ENCODE measurements at places on chromosomes 7 and 10.

- DNase-seq, result no peak
Observed at GRCh38 chr7:105857009-105857952, 19.1 kb downstream of the ATXN7L1 start.

DNA sequence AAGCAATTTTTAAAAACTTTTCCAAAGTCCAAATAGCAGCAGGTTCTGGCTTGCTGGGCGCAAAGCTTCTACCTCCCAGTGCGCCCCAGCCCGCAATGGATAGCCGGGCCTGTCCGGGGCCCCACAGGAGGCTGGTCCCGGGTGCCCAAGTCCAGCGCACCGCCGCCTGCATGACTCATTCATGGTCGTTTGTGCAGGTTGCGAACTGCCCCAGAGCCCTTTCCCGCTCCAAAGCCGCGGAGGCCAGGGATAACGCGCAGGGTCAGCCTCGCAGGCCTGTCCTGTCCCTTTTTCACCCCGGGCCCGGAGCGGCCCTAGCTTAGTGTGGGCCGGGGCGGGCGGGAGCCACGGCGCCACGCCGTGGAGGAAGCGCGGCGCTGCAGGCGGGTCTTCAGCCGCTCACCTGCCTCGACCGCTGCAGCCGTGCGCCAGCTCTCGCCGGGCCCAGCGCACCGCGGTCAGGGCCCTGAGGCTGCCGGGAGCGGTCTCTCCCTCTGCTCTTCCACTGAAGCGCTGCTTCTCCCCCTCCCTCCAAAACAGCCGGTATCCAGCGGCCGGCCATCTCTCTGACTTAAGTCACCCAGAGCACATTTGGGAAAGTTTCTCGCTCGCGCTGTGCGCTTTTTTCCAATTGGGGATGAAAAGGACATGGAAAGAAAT is 1.7 kb upstream of the EGR2 start:
- peak; percentile 58 for DNase-seq

GRCh38 chr10:22672319-22673090 is 41.9 kb downstream of the PIP4K2A start:
- no peak for DNase-seq

DNA sequence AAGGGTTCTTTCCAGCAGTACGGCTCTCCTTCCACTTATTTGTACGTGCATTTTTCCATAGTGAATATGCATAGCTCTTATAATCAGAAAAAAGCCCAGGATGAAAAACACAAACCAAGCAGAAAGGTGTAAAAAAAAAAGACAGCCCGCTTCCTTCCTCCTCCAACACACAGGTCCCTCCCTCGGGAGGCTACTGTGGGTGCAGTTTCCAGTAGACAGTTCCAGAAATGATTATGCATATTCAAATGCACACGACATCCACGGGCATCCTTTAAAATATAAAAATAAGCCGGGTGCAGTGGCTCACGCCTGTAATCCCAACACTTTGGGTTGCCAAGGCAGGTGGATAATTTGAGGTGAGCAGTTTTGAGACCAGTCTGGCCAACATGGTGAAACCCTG is 59.9 kb downstream of the TNRC18 start:
- no peak for DNase-seq

DNA sequence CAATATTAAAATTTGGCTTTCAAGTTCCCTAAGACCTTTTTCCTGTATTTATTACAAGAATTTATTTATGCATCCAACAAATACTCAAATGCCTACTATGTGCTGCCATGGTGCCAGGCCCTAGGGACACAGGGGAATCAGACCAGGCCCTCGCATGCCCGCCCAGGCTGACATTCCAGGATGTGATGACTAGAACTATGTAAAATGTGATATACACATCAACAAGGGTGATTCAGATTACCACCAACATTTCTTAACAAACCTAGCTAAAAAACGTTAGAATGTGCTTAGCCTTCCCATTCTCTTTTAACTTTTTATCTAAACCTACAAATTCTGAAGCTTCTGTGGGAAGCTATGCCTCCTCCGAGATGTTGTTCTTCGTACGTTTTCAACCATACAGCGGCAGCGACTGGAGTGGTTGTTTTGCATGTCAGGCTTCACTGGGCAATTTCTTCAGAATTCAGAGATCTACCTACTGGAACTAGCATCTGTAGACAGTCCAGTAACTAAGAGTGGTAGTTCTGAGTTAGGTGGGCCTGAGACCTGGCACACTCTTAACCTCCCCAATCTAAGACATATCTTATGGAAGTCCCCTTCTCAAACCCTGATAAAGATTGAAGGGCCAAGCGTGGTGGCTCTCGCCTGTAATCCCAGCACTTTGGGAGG is 22.1 kb downstream of the GNA12 start:
- no peak for DNase-seq

- no peak for DNase-seq
Observed at GRCh38 chr10:96124230-96125141, 5.6 kb upstream of the ZNF518A start.

GRCh38 chr7:117068511-117069145 is 115.3 kb downstream of the ST7 start:
- DNase-seq, result peak; percentile 9

- DNase-seq, result no peak
Observed at GRCh38 chr10:26870766-26871165, 10.0 kb upstream of the ABI1 start.

GRCh38 chr7:92799446-92800211 is 36.7 kb downstream of the CDK6 start:
- no peak for DNase-seq

- no peak for DNase-seq
Observed at GRCh38 chr10:30373596-30374327, 24.7 kb upstream of the MTPAP start.

DNA sequence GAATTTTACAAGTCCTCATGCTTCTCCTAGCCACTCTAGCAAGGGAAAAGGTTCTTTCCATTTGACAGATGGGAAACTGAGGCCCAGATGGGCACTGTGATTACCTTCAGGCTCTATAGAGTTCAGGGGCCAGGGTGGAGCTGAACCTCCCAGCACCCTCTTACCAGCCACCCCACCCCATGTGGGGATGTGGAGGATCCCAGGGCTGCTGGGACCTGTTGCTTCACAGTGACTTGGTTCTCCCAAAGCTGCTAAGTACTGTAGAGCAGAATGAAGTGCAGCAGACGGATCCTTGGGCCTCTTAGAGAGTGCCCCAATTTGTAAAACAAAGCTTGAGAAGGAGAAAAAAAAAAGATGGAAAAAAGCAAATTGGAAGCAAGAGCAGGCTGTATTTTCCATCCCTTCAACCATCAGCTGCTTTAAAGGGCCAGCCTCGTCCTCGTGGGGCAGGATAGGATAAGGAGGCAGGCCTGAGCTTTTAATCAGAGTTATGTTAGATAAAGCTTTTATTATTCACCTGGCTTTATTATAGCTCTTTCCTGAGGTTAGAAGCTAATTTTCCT is 147.0 kb downstream of the CDH23 start:
- DNase-seq, result no peak

- no peak for DNase-seq
Observed at GRCh38 chr10:23294638-23295247, 49.9 kb downstream of the C10orf67 start.

DNA sequence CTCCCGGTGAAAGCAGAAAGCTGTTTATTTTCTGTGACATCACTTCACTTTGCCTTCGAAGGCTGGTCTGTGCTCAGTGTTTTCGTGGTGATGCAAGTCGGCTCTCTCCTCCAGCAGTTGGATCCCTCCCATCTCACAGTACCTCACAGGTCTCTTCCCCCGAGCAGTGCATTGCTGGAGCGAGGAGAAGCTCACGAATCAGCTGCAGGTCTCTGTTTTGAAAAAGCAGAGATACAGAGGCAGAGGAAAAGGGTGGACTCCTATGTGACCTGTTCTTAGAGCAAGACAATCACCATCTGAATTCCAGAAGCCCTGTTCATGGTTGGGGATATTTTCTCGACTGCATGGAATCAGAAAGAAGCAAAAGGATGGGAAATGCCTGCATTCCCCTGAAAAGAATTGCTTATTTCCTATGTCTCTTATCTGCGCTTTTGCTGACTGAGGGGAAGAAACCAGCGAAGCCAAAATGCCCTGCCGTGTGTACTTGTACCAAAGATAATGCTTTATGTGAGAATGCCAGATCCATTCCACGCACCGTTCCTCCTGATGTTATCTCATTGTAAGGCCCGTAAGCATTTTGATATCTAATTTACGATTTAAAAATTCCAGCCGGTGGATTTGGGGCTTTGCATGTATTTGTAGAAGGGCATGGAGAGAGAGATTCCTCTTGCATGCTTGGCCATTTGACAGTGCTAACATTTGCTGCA is at the start of gene LGI1:
LGI1 (plus strand) TSS at position 136 of the 707 bp plus-strand sequence; CDS start at position 345, 209 bp downstream.
- no peak for DNase-seq

DNA sequence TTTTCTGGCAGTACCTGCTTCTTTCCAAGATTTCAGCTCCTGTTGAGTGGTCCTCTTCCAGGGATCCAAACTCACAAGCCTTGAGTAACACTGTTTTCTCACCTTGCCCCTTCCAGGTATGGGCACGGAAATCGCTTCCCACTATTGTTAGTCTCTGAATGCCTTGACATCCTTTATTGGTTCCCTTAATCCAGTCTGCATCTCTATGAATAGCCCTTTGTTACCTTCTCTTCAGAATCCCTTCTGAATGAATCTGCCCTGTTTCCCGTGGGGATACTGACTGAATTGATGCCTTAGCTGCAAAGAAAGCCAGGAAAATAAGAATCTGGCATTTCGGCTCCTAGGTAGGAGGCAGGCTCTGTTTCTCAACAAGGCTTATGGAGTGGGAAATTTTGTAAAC is 467.7 kb downstream of the PLXNA4 start:
- no peak for DNase-seq

GRCh38 chr7:134891262-134891695 is 95.0 kb upstream of the AGBL3 start:
- DNase-seq, result no peak

DNA sequence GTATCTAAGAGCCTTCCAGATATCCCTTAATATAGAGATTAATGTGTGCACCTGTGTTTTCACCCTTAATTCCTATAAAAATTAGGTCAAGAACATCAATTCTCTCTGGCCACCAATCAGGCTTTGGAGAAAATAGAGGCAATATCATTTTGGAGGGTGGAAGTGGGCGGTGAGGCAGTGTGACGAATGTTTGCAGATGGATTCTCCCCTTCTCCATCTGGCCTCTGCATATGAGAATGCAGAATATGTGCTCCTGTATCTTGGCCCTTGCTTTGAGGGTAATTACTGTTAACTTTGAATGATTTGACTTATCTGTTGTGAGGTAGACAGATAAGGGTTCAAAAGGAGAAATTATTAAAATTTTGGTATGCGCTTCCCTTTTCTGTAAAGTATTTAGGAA is 304.0 kb upstream of the NPSR1 start:
- DNase-seq, result no peak

GRCh38 chr7:43636093-43636492 is 53.2 kb downstream of the STK17A start:
- no peak for DNase-seq

GRCh38 chr10:45464958-45465567 is 91.0 kb downstream of the ALOX5 start:
- DNase-seq, result peak; percentile 58
